Activated CD8-positive, alpha-beta memory T cell treated with anti-CD3 and anti-CD28 coated beads, Interleukin-2, amount 50 U/mL, for 4 hours (primary cell): ENCODE measurements at places on chromosomes 6 and 20.
A peak's percentile ranks its signal among the peaks of the same experiment; 100 is the strongest.

DNA sequence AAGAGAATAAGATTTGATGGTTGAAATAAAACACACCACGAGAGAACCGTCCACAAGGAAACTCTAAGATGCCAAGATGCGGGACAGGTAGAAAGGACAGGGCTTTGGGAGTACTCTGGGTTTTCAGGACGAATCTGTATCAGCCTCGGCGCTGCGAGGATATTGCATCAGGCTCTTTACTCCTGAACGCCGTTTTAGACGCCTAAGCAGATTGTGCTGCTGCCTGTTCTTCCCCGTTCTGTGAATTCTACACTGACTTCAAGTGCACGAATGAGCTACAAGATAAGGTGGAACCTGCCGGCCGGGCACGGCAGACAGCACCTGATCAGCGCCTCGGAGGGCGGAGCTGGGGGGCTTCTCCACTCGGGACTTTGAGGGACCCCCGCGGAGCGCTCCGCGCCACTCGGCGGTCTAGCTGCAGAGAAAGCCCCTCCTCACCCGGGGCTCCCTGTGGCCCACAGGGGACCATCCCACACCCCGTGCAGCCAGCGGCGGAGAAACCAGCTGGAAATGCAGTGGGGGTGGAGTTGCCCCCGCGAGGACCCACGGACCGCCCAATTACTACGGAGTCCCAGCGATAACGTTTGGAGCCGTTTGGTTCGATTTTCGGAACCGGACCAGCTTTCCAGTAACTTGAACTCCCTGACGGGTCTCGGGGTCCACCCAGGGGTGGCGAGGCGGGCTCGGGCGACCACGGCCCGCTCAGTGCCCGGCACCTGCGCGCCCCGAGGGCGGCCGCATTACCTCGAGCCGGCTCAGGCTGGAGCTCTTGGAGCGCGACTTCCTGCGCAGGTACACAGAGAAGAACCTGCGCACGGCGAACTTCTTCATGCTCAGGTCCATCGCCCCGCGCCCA, 646 bp downstream of the RPS6KA2 start:
- peak; percentile 28 for DNase-seq

- no peak for DNase-seq
Measured at GRCh38 chr6:2834262-2834661, 7.4 kb downstream of the SERPINB1 start.

- DNase-seq: no peak
Measured at GRCh38 chr20:57620999-57621398, 773 bp upstream of the ZBP1 start.

- DNase-seq: no peak
Measured at GRCh38 chr6:17630511-17631073, 30.5 kb downstream of the FAM8A1 start.

GRCh38 chr6:5401845-5402738, 140.8 kb downstream of the FARS2 start:
- DNase-seq: no peak

- DNase-seq: no peak
Measured at GRCh38 chr6:120671519-120671918, 662.8 kb downstream of the TBC1D32 start.

DNA sequence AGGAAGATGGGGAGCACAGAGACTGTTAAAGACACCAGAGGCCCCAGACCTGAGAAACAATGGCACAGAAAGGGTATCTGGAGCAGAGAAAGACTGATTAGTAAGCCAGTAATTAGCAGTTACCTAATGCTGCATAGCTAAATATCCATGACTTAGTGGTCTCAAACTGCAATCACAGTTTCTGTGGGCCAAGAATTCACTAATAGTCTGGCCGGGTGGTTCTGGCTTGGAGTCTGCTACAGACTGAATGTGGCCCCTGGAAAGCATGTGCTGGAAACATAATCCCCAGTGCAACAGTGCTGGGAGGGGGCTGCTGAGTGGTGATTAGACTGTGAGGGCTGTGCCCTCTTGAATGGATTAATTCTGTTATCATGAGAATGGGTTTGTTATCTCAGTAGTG, 54.1 kb upstream of the VSX1 start:
- DNase-seq: no peak

- no peak for DNase-seq
Measured at GRCh38 chr6:146544616-146545182, 1.1 kb downstream of the RAB32 start.

DNA sequence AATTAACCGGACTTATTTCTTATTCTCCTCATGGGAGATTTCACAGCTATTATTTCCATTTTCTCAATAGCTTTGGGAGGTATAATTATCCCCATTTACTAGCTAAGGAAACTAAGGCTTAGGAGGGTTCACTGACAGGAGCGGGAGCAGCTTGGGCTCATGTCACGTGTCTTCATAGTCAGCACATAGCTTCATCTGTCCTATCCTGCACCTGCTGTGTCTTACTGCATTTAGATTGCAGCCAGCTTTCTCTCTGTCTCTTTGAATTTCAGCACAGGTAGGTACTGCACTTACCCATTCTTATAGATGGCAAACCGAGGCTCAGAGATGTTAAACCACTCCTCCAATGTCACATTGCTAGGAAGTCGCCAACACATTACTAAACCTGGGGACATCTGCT, 839.9 kb downstream of the MAFB start:
- DNase-seq: no peak

GRCh38 chr20:40251284-40251932, 437.6 kb downstream of the MAFB start:
- DNase-seq: no peak
